AG04449 (cell line): ENCODE measurements at places on chromosomes 5 and 9.

GRCh38 chr9:114532561-114533237 lies 27.4 kb upstream of the WHRN start:
- DNase-seq, result no peak

GRCh38 chr9:103949096-103949495 lies 145.0 kb upstream of the SMC2 start:
- no peak for DNase-seq

DNA sequence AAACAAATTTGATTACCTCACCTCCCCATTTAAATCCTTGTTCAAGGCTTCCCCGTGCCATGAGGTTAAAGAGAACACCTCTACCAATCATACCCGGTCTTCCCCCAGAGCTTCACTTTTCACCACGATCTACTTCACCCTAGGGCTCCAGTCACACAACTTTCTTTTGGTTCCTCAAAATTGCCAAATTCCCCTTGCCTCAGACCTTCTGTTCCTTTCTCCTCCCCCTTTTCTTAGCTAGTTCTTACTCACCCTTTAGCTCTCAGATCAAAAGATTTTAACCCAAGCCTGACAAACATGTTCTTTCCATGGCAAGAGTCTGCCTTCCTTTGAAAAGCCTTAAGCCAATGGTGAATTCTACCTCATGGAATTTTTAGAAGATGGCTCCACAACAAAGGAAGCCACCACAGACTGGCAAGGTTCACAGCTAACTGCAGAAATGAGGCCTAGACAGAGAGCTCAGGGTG lies 56.7 kb downstream of the MAPKAP1 start:
- DNase-seq, result no peak

DNA sequence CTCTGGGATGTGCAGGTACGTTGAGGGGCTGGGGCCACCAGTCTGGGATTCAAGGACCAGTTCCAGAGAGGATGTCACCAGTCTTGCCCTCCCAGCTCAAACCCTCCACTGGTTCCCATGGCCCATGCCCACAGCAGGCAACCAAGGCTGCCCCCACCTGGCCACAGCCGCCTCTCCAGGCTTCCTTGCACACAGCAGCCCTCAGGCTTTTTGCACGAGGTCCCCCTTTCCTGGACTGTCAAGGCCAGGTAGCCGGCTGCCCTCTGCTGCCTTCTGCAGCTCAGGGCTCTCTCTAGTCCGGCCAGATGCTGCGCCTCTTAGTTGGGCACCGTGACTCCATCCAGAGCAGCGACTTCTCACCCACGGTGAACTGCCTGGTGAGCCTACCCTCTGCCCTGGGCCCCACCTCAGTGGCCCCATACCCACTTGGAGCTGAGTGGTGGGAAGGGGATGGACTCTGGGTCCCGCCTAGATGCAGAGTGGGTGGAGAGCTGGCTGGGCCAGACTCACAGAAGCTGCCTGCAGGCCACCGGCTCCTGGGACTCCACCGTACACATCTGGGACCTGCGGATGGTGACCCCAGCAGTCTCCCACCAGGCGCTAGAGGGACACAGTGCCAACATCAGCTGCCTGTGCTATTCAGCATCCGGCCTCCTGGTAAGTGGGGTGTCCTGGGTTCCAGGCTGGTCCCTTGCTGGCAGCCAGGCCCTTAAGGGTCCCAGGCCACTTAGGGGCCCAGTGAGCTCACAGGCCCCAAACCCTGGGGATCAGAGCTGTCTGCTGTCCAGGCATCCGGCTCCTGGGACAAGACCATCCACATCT lies 2.9 kb downstream of the WDR38 start:
- no peak for DNase-seq

DNA sequence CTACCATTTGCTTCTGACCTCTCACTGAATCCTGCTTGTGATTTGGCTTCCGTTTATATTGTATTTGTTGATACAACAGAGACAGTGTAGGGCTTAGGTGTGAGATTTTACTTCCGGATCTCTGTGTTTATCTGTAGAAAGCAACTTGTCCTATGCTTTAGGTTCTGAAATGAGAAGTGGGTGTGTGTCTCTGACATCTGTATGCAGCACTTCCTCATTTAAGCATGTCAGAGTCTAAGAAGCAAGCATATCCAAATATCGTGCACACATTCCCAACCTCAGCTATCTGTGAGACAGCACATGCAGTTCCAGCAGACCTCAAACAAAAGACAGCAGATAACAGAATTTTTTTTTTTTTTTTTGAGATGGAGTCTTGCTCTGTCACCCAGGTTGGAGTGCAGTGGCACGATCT lies 16.3 kb downstream of the KLF9 start:
- no peak for DNase-seq

DNA sequence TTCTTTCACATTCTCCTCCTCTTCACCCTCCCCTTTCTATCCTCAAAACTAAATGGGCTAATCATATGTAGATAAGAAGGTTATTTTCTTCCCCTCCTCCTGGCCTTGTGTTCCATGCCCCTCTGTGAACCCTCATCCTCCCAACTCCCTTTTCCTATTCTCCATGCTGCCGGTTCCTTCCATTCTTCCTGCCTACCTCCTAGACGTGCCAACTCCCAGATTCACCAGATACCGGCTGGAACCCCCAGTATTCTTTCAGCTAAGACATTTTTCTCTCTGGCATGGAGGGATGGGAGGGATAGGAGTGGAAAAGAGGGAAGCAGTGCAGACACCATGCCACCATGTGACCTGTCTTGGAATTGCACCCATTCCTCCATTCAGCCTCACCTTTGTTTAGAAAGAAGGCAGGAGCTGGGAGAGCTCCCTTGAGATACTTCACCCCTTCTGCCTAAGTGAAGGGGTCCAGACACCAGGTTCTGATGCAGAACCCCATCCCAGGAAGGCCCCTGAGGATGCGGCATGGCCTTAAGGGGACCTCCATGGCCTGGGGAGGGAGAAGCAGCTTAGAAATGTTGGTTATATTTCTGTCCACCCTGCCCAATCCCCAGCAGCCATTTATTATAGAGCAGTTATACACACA lies 4.8 kb downstream of the DNAJB5 start:
- no peak for DNase-seq

DNA sequence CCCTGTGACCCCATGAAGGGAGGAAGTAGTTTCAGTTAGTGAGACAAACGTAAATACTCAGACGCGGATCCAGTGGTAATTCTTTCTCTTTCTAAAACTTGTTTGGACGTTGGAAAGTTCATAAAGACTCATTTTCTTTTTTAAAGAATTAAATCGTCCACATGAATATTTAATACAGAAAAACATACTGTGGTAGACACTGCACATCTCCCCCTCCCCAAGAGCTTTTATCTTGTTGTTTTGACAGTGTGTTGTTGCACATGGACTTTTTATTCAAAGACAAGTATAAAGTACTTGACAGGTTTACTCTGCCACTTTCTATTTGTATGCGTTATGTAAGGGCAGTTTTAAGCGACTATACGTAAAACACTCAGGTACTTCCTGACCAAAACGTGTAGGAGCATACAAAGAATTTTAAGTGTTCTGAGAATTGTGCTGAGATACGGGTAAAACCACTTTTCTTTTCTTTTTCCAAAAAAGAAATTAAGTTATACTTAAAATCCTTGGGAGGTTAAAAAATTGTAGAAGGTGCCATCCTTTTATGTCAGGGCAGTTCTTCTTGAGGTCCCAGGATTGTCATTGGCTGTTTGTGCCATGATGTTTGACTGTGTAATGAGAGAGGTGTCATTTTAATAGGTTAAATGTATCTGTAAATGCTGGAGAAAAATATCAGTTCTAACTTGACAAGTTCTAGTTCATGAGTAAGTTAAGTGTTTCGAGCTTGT lies 1.3 kb downstream of the NIPBL start:
- DNase-seq, result no peak

GRCh38 chr5:108312258-108312657 lies 69.6 kb downstream of the FBXL17 start:
- DNase-seq, result no peak

DNA sequence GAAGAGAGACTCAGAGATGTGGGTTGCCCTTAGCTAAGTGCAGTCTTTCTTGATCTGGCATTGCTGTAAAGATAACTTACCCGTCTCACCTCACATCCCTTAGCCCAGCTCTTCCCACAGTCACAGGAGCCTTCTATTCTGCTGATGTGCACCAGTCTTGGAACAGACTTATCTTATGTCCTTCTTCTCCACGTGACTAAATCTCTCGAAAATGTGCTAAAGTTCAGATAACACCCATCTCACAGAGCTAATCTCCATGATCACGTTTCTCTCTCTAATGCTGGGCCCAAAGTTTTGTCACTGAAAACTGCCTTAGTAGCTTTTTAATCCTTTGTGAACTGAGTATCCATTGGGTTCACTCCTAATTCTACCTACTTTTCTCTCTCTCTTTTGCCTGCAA lies 16.7 kb downstream of the SLC36A1 start:
- no peak for DNase-seq

DNA sequence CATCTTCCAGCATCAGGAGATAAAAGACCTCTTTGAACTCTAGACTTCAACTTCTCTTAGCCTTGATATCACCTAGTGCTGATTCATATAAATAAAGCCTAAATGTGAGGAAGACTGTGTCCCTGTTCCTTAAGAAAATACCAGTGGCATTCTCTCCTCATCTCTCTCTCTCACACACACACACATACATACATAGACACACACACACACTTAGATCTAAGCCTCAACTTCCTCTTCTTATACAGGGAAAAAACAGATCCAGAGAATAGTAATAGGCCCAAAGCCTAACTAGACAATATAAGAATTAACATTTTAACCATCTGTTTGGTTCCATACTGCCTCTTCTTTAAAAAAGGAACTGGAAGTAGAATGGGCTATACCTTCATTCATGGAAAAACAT lies 195.3 kb upstream of the NR4A3 start:
- no peak for DNase-seq

DNA sequence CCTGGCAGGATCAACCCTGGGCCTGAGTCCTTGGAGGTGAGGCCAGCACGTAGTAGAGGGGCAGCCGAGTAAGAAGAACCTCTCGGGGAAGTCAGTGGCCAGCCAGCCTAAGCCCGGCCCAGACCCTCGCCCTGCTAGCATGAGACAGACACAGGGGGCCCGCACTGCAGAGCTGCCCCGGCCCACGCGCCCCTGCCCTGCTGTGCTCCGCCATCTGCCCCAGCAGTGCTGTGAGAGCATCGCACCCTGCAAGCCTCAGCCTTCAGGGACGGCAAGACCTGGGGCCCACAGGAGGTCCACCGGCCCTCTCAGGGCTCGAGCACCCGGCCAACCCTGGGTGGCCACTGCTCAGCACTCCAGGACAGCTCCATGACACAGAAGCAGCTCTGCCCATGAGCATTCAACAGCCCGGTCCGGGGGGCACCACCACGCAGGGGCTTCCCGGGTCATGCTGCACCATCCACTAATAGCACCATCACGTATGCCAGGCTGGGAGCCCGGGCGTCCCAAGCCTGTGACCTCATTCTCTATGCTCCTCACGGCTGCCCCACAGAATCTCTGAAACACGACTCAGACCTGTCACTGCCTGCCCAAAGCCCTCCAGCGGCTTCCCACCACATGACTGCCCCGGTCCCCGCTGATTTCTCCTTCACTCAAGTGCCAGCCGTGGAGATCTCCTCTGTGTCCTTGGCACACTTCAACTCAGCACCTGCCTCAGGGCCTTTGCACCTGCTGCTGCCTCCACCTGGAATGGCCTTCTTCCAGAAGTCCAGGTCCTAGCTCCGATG lies 38.1 kb downstream of the ADAMTS2 start:
- DNase-seq, result no peak

GRCh38 chr9:126915846-126916543 lies 1.4 kb downstream of the RALGPS1 start:
- DNase-seq, result no peak

- DNase-seq, result no peak
Measured at GRCh38 chr9:130834371-130835336, at the start of gene ABL1. TSS of gene ABL1 (plus strand) at chr9:130835254. CDS start at chr9:130835447, 193 bp downstream.

DNA sequence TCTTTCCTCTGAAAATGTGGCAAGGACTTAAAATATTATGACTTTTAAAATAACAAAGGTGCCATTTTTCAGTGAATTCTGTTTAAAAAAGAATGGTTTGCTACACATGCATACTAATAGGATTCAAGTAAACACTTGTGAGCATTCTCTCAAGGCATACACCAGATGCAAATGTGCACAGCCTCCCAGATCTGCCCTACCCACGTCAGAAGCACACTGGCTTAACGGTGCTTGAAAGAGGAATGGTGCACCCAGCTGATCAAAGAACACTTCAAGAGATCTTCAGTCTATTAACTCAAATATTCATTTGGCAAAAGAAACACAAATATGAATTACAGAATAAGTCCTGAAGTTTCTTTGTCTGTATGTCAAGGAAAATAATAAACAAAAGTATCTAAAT lies 15.8 kb downstream of the GABRB2 start:
- no peak for DNase-seq

DNA sequence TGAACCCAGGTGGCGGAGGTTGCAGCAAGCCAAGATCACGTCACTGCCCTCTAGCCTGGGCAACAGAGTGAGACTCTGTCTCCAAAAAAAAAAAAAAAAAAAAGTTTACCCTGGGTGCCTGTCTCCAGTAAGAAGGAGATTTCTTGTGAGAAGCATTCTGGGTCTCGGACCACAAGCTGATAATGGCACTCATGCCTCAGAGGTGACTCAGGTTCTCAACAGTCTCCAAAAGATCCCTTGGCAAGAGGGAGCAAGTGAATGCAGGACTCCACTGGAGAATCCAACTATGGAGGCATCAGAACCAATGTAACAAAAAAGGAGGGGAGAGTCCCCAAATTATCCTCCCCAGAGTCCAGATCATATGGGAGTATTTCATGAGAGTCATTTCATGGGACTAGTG lies 106.0 kb upstream of the LRRTM2 start:
- DNase-seq, result no peak

- no peak for DNase-seq
Measured at GRCh38 chr5:141260458-141261237, 15.5 kb downstream of the PCDHB15 start.

DNA sequence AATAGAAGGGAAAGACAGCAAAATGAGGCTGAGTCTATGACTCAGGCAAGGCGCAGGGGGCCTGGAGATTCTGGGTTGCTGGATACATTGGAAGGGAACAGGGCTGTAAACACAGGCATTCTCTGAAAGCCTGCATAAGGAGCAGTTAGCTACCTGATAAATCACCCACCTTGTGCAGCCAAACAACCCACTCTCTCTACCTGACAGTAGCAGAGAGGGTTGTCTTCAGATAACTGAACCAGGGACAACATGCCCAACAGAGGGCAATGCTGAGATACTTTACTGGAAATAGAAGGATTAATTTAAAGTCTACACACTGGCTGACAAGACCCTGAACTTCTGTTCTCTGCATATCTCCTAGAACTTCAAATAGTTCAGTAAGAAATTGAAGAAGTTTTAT lies 161.6 kb downstream of the KCTD16 start:
- DNase-seq, result no peak

GRCh38 chr5:181205761-181206649 lies 1.0 kb upstream of the TRIM7 start:
- no peak for DNase-seq

DNA sequence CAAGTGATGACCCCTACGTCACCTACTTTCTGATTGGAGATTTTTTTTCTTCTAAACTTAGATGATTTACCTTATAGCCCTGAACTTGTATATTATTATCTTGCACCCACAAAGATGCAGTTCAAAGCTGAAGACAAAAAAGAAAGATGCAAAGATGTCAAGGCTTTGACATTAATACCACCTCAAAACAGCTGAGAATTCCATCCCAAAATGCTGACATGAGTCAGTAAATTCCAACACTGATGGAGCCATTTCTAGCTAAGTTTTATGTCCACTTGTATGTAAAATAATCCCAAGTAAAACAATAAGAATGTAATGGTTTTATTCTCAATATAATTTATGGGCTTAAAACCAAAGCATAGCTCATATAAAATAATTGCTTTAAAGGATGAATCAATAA lies 91.5 kb upstream of the CDH9 start:
- no peak for DNase-seq
